ENCODE measurements at places on chromosomes 3 and 15. TPM values are rescaled to one million over a fixed set of nuclear protein-coding genes. Genes with fewer than 3 reads are reported as not detected.

C3orf20 gene
- total RNA-seq = not detected

CHRNA3 gene
- 0.31 TPM for total RNA-seq

AHSG gene
- 0.85 TPM for total RNA-seq

CISH gene
- 0.57 TPM for total RNA-seq

RGMA gene
- total RNA-seq = 0.62 TPM

PSTPIP1 gene
- 0.46 TPM for total RNA-seq

STRIT1 gene
- not detected for total RNA-seq

GPR62 gene
- not detected for total RNA-seq

LMAN1L gene
- not detected for total RNA-seq

KCNH8 gene
- not detected for total RNA-seq

KLHL40 gene
- not detected for total RNA-seq

- no peak for DNase-seq
Observed at GRCh38 chr3:67215690-67216089, 217.6 kb downstream of the KBTBD8 start.

DNA sequence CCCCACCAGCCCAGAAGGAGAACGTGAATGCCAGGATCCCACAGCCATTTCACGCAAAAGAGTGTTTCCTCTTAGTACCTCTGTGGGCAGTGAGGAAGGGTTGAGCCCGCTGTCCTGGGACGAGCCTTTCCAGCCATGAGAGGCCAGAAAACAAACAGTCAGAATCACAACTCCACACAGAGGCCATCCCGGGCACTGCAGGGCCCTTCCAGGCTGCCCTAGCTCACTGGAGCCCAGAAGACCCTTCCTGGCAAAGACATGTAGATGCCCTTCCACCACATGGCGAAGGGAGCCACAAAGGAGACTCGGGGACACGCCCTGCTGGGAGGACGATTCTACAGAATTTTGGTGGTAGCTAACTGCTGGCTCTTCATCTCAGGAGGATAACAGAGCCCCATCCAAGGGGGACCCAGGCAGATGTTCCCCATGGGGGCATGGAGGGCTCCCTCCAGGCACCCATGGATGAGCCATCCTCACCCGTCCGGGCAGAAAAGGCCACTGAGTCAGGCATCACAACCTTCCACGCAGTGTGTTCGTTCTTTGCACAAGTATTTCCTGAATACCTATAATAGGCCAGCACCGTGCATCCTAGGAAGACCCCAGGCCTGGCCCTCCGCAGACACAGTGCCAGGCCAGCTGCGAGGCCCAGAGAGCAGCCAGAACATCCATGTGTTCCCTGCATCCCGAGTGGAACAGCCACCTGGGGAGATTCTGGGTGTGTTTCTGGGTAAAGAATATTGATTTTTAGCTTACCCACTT, 47.2 kb downstream of the SLC12A8 start:
- DNase-seq = peak; percentile 8

GRCh38 chr3:177145954-177146353, 51.3 kb downstream of the TBL1XR1 start:
- DNase-seq = no peak

DNA sequence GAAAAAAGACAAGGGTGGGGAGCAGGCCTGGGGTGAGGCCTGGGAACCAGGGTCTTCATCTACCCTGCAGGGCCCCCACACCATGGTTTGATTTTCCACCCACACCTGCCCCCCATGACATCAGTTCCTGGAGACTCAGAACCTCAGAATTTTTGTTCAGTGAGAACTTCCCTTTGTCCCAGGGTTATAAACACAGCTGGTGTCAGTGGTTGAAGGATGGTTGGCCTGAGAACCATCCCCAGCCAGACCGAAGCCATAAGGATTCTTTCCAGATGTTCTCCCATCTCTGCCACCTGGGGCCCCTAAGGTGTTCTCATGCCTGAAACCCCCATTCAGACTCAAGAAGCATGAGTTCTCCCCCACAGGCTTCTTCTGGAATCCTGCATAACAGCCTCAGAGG, 16.6 kb downstream of the CCDC33 start:
- DNase-seq = no peak

DNA sequence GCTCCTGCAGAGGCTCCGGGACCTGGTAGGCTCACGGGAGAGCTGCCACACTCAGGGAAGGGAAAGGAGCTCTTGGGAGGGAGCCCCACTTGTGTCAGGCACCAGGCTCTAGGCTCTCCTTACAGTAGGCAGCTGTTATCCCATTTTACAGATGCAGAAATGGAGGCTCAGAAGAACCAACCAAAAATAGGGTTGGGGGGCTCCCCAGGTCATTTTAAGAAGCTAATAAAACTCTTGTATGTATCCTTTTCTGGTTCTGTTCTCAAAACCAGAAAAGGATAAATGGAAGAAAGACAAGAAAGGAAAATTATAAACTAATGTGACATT, 23.5 kb upstream of the GP9 start:
- no peak for DNase-seq

GRCh38 chr15:73990250-73991005, 1.7 kb downstream of the STOML1 start:
- DNase-seq = no peak

DNA sequence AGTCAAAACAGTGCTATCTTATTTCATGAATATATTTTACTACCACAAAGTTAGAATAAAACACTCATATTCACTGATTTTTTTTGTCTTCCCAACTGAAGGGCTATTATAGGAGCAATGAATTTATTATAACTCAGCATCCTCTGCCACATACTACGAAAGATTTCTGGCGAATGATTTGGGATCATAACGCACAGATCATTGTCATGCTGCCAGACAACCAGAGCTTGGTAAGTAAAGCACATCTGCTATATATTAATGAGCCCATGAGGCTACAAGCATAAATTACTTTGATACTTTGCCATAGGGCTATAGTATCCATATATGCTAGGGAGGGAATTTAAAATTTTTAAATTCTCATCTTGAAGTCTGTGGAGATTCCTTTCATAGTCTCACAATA, 95.9 kb downstream of the FEZF2 start:
- no peak for DNase-seq

DNA sequence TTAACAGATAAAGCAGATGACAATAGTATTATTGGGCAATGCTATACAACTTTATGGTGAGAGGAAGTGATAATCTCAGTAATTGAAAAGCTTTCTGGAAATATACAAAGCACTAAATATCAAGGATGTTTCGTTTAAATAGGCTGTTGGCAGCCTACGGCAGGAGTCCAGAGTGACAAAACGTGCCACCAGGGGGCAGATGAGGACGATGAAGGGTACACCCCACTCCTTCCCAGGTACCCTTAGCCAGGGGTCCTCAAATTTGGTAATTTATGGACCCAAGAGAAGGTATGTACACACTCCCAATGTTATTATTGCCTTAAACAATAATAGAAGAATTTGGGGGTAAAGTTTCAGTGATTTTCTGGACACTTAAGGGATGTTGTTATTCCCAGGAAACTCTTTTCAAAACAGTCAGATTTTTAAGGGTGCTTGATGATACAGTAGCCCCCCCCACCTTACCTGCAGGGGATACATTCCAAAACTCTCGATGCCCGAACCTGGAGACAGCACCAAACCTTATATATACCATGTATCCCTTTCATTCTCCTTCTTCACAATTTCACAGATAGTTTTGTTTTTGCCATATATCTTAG, 1.4 kb upstream of the MAGEL2 start:
- DNase-seq = no peak

DNA sequence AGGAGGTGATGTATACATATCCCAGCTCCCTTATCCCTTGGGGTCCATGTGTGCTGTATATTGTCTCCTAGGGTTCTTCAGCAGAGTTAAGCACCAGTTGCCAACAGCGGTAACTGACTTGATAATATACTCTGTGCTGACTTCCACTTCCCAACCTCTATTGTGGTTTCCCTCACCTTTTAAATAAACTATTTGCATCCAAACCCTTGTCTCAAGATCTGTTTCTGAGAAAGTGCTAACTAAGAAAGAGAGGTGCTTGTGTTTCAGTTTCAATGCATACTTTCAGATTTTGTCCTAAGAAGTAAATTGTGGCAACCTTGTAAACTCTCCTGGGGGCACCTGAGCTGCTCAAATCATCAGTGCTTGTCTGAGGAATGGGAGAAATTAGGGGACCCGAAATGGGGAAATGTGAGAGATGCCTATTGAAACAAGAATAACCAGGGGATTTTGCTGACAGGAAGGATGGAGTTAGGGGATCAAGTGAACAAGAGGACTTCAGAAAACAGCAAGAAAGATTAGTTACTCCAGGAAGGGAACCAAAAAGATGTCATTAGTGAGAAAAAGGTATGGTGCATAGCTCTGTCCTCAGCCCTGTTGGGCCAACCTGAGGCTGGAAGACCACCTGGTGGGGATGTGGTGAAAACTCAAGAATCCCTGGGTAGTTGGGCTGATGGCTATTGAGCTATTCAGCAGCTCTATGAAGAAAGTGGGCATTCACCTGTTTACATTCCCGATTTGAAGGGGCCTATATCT, 50.9 kb upstream of the MRPL3 start:
- DNase-seq = no peak

DNA sequence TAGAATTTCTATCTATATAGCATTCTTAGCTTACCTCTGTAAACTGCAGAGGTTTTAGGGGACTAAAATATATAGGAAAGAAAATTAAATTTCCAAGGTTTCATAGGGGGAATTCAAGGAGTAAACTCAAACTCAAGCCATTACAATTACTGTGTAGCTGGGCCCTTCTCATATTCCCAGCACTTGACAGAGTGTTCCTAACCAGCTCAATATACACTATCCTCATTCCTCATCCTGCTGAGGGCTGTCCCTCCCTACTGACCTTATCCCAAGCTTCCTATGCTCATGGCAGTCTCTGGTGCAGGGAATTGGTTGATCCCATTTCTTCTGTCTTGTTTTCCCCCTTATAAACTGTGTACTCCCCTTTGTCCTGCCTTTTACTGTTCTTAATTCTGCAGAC, 33.9 kb downstream of the NXPE3 start:
- DNase-seq = no peak

GRCh38 chr3:159266779-159267178, 464.9 kb downstream of the MFSD1 start:
- DNase-seq = no peak

GRCh38 chr3:25057379-25057778, 370.7 kb upstream of the RARB start:
- no peak for DNase-seq

GRCh38 chr3:148289159-148289558, 408.5 kb upstream of the AGTR1 start:
- no peak for DNase-seq

GRCh38 chr3:184568924-184569829, 7.6 kb downstream of the EPHB3 start:
- DNase-seq = no peak

DNA sequence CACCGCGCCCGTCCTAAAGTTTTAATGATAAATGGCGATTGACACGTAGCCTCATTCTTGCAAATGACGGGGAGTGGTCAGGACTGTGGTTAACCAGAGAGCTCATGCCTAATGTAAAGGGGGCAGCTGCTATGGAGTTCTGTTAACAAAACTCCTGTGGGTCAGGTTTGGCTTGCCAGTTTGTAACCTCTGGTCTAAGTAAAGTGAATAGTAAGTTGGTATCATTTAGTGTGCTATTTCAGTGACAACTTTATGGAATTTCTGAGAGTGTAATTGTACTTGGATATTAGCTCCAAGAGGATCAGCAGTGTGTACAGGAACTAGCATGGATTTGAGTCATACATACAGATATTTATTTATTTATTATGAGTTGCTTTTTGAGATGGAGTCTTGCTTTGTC, 87.9 kb downstream of the RGMA start:
- DNase-seq = no peak

DNA sequence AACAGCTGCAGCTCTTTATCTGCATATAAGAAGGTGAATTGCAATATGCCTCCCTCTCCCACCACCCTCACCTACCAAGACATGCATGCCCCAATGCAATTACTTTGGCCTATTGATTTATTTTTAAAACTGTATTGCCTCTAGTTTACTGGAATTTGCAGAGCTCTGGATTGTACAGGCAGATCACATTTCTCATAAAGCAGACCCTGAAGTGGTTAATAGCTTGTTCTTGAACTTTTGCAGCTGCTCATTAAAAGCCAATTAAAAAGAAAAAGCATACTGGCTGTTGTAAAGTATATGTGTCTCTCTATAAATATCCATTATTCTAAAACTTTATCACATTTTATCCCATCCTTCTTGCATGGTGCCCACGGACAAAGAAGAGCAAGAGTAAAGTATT, 221.5 kb upstream of the TOPAZ1 start:
- DNase-seq = no peak

GRCh38 chr15:33086500-33087121, 107.9 kb downstream of the FMN1 start:
- DNase-seq = peak; percentile 30

- DNase-seq = no peak
Observed at GRCh38 chr15:67335534-67336222, 81.1 kb downstream of the IQCH start.

DNA sequence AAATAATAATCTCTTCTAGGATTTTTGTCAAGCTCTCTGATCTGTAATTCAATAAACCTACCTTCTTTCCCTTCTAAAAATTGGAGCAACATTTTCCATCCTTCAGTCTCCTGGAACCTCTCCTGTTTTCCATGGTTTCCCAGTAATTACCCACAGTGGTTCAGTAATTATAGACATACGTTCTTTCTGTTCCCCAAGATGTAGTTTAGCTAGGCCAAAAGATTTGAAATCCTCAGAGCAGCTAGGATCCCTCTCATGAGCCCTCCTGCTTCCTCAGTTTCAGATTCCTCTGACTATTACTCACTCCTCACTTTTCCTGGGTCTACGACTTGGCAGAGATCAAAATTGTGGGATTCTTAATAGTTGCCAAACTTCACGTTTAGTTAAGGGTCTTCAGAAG, 76.9 kb upstream of the IGSF10 start:
- no peak for DNase-seq

DNA sequence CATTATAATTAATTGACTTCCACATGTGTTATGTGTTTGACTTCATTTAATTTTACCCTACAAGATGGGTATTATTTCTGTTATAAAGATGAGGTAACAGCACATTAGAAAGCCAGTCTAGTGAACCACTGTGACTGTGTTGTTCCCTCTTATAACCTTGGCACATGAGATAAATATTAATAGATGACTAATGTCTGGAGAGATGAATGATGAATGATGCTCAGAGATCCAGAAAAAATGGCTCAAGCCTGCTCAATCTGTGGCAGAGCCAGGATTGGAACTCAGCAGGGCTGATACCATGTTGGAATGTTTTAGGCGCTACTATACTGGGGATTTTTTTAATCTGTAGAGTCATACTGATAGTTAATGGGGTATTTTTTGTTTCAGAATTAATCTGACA, 118.8 kb upstream of the PTX3 start:
- no peak for DNase-seq

DNA sequence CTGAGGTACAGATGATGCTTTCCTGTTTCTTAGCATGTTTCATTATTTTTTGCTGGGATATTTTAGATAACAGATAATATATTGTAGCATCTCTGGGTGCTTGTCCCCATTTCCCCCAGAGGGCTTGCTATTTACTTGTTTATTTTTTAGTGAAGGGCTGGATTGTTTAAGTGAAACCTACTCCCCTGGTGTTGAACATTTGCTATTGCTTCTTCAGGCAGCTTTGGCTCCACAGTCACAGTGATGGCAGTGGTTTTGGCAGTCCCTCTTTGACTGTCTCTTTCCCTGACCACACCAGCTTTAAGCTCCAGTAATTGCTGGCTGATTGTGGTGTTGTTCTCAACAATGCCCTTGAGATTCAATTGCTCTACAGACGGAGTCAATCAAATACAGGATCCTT, 128.9 kb downstream of the KLF13 start:
- no peak for DNase-seq

All from Panc1 (cell line).